ENCODE measurements at places on chromosomes 13 and 19.

DNA sequence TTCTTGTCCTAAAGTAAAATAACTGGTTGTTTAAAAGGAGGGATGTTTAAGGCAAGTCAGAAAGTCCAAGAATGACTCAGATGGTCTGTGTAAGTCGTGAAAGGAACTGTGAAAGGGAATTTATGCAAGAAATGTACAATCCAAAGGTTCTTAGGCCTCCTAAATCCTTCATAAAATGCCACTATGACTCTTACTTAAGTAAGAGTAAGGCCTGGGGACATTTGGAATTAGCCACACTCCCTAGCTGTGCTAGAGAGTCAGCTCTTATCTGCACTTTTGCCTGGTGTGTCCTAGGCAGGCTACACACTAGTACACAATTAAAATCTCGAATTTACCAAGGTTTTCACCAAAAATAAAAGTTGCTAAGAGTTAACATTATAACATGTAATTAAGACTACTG is 686.9 kb downstream of the UQCRFS1 start:
- DNase-seq: no peak

DNA sequence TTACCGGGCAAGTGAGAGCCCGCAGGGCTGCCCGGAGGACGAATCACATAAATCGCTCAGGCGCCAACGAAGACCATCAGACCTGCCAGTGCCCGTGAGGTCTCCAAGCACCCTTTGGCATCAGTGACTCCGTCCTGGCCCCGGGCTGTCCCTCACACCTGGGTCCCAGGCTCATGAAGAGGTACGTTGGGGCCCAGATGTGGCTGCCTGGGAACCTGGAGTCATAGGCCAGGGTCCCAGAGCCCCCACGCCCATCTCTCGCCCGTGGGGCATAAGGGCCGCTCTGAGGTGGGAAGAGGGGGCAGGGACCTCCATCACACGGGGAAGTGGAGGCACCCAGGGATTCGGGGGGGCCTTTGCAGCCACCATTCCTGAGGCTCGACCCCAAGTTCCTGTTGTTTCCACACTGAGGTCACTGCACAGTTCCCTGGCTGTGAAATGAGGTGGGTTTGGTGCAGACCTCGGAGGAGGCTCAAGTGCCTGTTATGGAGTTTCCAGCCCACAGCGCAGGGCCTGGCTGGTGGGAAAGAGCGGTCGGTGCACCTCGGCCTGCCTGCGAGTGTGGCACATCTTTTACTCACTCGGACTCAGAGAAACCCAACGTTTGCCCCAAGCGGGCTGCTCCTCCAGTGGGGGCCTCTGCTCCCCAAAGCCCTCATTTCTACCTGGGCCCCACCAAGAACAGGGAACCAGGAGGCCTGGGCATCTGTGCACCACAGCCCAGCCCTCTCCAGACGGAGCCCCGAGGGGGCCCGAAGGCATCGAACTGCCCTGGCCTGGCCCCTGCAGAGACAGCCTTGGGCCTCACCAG is 35.9 kb upstream of the C13orf46 start:
- DNase-seq: no peak

- DNase-seq: no peak
Measured at GRCh38 chr13:102176846-102177245, 225.0 kb downstream of the FGF14 start.

- peak; percentile 54 for DNase-seq
Measured at GRCh38 chr13:38697628-38698333, 10.9 kb downstream of the FREM2 start.

DNA sequence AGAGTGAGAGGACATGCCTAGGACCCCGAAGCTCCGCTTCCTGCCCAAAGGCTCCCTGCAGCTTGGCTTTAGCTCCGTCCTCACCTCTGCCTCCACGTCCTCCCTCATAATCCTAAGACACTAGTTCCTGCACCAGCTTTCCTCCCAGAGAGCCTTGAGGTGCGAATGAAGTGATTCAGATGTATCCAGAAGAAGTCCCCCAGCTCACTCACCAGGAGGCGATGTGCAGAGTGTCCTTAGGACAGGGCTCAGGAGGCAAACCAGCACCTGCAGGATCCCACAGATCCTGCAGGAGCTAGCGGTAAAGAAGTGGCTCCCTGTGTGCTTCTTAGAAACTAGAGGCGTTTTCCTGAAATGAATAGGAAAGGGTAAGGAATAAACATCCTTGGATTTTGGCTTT is 109.7 kb downstream of the HSPH1 start:
- DNase-seq: no peak

- no peak for DNase-seq
Measured at GRCh38 chr19:31511696-31512095, 162.5 kb upstream of the TSHZ3 start.

- DNase-seq: no peak
Measured at GRCh38 chr19:17060802-17061201, 14.4 kb downstream of the HAUS8 start.

GRCh38 chr13:110347535-110348308 is 40.6 kb downstream of the COL4A2 start:
- DNase-seq: peak; percentile 100

GRCh38 chr13:109945206-109945960 is 159.0 kb upstream of the IRS2 start:
- peak; percentile 97 for DNase-seq

- DNase-seq: no peak
Measured at GRCh38 chr13:22562116-22562515, 618.7 kb upstream of the SGCG start.

GRCh38 chr19:33407140-33407551 is 33.6 kb downstream of the CEBPG start:
- no peak for DNase-seq

DNA sequence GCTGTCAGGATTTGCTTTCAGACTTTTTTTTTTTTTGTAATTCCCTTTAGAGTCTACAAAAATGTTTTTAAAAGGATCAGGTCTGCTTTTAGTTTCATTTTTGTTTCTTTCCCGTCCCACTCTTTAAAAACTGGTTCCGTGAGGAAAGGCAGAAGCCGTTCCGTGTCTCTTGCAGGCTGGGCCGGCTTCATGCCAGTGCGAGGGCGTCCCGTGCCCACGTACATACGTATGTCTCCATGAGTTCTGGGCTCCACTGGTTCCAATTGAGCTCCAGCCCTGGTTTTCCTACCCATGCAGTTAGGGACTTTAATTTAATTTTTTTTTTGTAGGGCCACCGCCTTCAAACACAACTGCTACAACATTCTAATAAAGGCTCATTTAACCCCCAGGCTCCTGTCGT is 8.8 kb downstream of the TSSK6 start:
- no peak for DNase-seq

GRCh38 chr13:42101821-42102585 is 53.6 kb downstream of the DGKH start:
- DNase-seq: no peak

Measured in epithelial cell of esophagus (primary cell).